Naive B cell (primary cell): ENCODE measurements at places on chromosomes 3 and 15. TPM values are rescaled to one million over a fixed set of nuclear protein-coding genes. Genes with fewer than 3 reads are reported as not detected.

DNA sequence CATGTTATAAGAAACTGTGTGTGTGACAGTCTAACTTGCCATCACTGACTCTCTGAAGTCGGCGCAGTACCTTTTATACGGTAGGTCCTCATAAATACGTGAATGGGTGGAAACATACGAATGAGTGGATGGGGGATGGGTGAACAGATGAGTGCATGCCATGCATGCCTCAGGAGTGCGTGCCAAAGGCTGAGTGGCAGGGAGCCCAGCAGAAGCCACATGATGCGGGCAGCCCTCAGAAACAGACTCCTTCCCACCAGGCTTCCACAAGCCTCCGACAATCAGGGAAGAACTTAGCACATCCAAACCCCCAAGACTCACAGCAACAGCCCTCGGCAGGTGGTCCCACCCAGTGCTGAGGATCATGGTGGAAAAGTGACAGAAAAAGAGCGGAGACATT is 16.7 kb downstream of the HCN4 start:
- H3K36me3 ChIP-seq, result no peaks in the 10 kb centered on the region
- no peak overlapping the region for H3K27ac ChIP-seq
- no peaks in the 10 kb centered on the region for H3K4me1 ChIP-seq
- H3K27me3 ChIP-seq, result peaks cover 2% of the 10 kb centered on the region
- H3K4me3 ChIP-seq, result no peak overlapping the region
- no peak for DNase-seq

GRCh38 chr15:70870051-70870450 is 16.1 kb upstream of the LARP6 start:
- H3K4me3 ChIP-seq, result no peak overlapping the region
- H3K36me3 ChIP-seq, result no peaks in the 10 kb centered on the region
- peaks cover 23% of the 10 kb centered on the region for H3K27me3 ChIP-seq
- no peak for DNase-seq
- no peak overlapping the region for H3K27ac ChIP-seq

- H3K36me3 ChIP-seq, result no peaks in the 10 kb centered on the region
- H3K4me3 ChIP-seq, result no peak overlapping the region
- no peaks in the 10 kb centered on the region for H3K27me3 ChIP-seq
- H3K27ac ChIP-seq, result no peak overlapping the region
Observed at GRCh38 chr3:150372722-150373121, 35.4 kb upstream of the TSC22D2 start.

CAMK1 gene
- polyA plus RNA-seq, result 0.26 TPM

KNG1 gene
- polyA plus RNA-seq, result not detected
